ENCODE measurements at places on chromosomes 11 and 22. TPM values are rescaled to one million over a fixed set of nuclear protein-coding genes. Genes with fewer than 3 reads are reported as not detected.

The BTBD18 gene
- total RNA-seq = not detected

The ZW10 gene
- 18.4 TPM for total RNA-seq

The TIGD3 gene
- not detected for total RNA-seq

The ZBED4 gene
- total RNA-seq = 17.5 TPM

Data from airway epithelial cell (primary cell).